GM12891 (cell line): ENCODE measurements at places on chromosomes 5 and 9.

GRCh38 chr9:21904371-21904770 is 89.8 kb downstream of the CDKN2A start:
- no peak for DNase-seq

DNA sequence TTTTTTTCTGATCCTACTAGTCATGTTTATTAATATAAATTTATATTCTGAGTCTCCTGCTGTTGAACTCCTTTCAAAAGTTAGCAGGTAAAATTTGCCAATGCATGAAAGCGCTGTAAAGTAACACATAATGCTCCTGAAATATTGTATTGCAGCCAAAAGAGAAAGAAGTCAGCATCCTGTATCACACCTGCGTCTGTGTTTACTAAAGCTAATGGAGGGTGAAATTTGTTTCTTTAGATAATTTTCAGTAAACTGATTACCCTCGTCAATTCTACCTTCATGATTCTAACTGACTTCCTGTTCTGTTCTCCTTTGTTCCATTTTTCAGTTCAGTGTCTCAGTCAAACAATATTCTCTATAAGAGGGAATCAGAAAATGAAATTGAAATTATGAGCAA is 415.4 kb downstream of the CDH9 start:
- no peak for DNase-seq

GRCh38 chr5:103128202-103128601 is 8.1 kb downstream of the PPIP5K2 start:
- no peak for DNase-seq

GRCh38 chr5:132474131-132474723 is 16.3 kb downstream of the IRF1 start:
- DNase-seq: no peak

DNA sequence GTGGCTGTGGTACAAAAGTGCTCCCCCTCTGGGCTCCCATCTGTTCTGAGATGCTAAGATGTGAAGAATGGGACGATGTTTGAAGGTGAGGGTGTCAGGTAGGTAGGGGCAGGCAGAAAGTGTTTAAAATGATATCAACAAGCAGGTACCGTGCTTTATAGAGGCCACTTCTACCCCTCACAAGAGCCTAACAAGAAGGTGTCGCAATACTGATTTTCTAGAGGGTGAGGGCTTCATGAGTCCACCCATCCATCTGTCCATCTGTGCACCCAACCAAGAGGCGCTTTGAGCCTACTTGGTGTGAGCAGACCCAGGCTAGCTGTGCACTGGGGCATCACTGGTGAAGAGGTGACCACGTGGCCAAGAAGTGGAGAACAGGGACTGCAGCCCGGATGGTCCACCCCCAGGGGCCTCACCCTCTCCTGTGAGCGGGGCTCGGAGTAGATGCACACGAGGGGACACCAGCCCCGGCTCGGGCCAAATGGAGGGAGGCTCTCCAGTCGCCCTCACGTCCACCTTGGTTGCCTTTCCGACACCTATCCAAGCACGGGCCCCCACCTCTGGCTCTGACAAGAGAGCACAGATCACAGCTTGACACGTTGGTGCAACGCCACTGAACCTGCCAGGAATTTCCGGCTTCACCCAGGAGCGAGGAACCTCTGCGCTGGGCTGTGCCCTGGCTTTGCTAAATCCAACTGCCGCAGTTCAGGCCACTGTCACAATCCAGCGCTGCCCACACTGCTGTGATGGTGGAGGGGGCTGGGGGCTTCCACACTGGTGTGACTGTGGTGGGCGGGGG is 34.5 kb downstream of the CRB2 start:
- no peak for DNase-seq

GRCh38 chr5:78472469-78473106 is 112.2 kb downstream of the SCAMP1 start:
- no peak for DNase-seq

DNA sequence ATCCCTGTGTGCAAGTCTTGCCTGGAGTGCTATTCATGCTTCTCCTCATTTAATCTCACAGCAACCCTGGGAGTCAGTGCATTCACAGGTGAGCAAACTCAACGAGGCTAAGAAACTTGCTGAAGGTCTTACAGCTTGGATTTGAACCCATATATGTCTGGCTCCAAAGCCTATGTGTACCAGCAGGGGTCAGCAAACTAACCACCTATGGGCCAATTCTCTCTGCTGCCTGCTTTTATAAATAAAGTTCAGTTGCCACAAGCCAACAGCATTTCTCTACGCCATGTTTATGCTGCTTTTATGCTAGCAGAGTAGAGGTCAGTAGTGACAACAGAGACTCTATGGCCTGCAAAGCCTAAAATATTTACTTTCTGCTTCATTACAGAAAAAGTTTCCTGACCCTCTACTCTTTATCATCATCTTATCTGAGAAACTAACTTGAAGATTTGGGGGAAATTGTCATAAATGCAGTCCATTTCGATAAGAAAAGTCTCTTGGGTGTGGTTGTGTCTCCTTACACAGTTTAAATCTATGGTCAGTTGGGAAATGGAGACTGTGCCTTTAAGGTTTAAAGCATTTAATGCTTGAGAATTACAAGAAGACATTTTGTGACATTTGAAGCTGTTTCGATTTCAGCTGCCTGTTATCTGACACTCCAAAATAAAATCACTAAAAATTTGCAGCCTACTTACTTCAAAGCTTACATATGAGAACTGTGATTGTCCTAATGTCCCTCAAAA is 137.7 kb downstream of the PRELID2 start:
- DNase-seq: peak; percentile 12

DNA sequence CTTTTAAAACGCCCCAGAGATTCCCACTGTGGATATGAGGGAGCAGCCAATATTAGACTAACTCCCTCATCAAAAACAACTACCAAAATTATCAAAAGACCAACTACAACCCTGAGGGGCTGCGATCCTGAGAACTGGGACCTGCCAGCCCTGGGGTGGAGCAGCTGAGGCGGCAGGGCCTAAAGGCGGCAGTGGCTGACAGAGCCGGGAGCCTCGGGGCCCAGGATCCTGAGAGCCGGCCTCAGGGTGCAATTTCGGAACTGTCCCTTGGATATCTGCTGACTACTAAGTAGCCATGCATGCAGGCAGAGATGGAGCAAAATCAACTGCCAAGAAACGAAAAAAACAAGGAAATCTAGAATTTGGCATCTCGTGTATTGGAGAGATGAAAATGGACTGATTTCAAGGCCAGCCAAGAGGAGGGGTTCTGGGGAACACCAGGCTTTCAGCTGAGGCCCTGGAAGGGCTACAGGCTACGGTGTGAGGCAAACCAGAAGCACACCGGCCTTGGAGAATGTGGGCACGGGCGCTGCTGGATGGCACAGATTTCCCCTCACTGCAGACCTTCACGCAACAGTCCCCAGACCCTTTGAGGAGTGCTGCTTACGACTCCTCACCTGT is 63.6 kb upstream of the UBAC1 start:
- no peak for DNase-seq

DNA sequence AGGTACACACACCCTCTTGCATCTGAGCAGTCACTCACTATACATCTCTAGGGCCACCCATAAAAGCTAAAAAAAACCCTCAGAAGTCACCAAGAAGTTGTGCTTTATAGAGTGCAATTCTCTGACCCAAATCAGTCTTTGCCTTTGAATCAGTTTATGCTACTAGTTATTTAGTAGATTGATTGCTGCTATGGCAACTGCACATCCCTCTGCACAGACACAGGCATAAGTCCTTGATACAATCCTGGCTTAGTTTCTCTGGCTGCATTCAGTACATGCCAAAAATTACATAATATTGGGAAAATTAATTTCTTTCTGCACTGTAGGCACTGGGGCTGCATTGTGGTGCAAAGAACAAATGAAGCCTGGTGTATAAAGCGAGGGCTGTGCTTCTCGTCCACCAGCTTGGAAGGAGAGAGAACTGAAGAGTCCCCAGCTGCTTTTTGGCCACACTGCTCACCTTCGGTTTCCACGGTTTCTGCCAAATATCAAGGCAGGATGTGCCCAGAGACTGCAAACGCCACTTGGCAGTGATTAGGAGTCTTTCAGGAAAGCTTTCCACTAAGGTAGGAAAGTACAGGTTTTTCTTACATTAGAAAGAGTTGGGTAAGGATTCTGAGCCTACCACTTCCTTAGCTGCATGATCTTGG is 258.4 kb downstream of the ELAVL2 start:
- DNase-seq: no peak

GRCh38 chr5:38202741-38203140 is 55.6 kb upstream of the EGFLAM start:
- no peak for DNase-seq

DNA sequence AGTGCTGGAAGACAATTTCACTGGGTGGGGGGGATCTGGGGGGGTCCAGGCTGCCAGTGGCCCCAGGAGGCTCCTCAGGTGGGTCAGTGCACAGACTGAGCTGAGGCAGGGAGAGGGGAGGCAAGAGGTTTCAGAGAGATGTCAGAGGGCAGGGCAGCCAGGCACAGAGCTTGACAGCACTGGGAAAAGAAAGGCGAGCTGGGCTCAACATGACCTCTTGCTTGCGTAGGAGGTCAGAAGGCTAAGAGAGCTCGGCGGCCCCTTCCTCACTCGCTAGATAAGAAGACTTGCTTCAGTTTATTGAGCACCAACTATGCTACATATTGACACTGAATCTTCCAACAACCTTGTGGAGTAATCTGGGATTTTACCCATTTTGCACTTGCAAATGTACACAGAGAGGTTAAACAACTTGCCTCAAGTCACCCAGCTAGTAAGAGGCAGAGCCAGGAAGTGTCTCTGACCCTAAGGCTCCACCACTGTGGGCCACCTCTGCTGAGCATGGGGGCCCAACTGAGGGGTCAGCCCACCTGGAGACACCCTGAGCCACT is 3.5 kb downstream of the PDLIM7 start:
- no peak for DNase-seq

GRCh38 chr5:14445013-14445412 is 136.6 kb upstream of the OTULINL start:
- no peak for DNase-seq

GRCh38 chr5:39816156-39816845 is 391.5 kb upstream of the DAB2 start:
- DNase-seq: no peak

DNA sequence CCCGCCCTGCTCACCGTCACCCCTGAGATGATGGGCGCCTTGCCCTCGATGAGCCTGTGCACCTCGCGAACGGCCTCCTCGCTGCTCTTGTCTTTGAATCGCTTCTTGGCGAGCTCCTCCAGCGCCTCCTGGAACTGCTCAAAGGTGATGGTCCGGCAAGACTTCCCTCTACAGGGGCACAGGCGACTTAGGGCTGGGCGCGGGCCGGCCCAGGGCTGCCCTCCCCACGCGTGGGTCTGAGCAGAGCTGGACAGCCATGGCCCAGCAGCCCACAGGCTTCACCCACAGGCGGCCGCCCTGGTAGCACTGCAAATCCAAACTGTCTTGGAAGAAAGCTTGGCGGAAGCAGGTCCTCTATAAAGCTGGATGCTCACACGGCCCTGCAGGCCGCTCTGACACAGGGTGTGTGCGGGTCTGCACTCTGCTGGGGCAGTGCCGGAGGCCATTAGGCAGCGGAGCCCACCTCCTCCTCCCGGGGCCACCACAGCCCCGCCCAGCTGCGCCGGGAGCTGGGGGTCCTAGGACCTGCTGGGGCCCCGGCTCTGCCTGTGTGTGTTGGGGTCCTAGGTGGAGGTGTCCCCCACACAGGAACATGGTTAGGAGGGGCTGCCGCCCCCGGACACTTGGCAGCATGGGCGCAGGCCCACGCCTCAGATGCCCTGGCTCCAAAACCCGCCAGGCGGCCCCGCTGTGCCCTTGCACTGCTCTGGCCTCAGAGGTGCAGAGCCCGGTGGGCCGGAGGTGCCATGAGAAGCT is 27.0 kb downstream of the TPPP start:
- no peak for DNase-seq

- DNase-seq: no peak
Measured at GRCh38 chr5:128966846-128967245, 1.6 kb downstream of the SLC27A6 start.

DNA sequence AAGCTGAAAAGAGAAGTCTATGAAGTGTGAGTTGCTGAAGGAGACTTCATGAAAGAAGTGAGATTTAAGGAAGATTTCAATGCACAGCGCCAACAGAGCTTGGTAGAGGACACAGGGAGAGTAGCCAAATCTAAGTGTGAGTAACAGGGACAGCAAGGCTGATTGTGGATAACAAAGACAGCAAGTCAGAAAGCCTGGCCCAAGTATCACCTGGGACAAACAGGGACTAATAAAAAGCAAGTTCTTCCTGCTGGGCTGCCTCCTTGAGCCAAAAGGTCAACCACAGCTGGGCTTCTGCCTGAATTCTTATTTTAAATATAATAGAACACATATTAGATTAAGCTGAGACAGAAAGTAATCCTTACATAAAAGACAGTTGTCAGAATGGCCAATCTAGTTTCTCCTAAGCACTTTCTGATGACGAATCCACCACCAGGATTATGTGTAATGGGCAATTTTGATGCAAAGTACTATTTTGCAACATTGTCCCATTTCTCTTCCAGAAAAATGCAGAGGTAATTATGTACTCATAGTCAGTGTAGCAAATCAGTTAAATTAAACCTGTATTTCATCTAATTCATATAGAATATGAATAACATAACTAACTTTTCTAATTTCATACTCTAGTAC is 73.8 kb downstream of the MAPKAP1 start:
- DNase-seq: no peak

GRCh38 chr5:124297826-124298225 is 448.6 kb downstream of the ZNF608 start:
- no peak for DNase-seq
